ENCODE measurements at places on chromosomes 3 and 15.

- peak; percentile 75 for DNase-seq
These were observed 11.9 kb downstream of the CX3CR1 start for GRCh38 chr3:39267631-39268548.

GRCh38 chr3:150972366-150973071 is at the start of gene CLRN1:
Gene CLRN1 (minus strand): TSS chr3:150972727. CDS start chr3:150972708, 19 bp downstream.
- DNase-seq = no peak

DNA sequence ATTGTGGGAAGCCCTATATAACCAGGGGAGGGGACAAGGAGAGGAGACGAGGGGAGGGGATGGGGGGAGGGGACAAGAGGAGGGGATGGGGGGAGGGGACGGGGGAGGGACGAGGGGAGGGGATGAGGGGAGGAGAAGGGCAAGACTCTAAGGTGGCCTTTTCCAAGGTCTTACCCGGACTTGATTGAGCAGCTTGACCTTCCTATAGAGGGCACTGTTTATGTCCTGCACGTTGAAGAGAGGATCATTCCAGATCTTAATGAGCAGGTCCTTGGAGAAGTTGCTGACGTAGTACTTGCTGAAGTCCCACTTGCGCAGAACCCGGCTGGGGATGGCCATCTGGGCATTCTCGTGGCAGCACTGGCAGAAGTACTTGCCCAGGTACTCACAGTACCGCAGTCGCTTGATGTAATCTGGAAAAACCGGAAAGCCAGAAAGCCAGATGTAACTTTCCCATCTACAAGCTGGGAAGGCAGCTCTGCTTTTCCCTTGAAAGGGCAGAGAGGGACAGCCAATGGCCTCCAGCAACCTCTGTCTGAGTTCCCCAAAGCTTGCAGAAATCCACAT is 55.7 kb downstream of the RUBCN start:
- no peak for DNase-seq

- DNase-seq = no peak
These were observed 785.5 kb upstream of the ARRDC4 start for GRCh38 chr15:97174886-97175540.

DNA sequence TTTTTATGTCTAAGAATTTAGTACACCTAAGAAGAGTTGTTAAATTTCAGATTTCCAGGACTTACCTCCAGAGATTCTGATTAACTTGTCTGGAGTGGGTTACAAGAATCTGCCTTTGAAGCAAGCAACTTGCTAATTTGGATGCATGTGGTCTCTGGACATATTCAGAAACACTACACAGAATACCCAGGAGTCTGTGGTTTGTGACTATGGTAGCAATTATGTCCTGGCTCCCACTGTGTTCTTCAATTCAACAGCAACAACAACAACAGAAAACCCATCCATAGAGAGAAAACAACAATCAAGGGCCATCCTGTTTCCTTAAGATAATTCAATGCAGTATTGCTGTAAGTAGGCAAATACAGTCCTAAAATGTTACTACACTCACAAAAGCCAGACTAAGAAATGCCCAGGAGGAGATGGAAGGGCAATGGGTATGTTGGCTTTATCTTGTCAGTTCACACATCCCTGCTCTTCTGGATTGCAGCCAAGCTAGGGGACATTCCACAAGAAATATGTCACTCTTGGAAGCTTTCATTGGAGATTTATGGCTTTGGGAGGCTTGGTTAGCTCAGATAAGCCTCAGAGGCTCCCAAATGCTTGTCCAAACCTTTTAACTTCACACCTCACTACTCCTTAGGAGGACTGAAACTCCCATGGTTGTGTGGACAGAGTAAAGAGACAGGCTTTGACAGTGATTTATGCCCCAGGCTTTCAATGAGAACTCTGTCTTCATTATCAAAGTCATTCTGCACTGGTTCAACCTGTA is 99.4 kb upstream of the MRPL3 start:
- no peak for DNase-seq

GRCh38 chr3:41565003-41565402 is 365.7 kb downstream of the CTNNB1 start:
- no peak for DNase-seq

- DNase-seq = no peak
These were observed 11.1 kb upstream of the EIF4A2 start for GRCh38 chr3:186772281-186772694.

- no peak for DNase-seq
These were observed 55.4 kb downstream of the CCNL1 start for GRCh38 chr3:157104521-157104920.

DNA sequence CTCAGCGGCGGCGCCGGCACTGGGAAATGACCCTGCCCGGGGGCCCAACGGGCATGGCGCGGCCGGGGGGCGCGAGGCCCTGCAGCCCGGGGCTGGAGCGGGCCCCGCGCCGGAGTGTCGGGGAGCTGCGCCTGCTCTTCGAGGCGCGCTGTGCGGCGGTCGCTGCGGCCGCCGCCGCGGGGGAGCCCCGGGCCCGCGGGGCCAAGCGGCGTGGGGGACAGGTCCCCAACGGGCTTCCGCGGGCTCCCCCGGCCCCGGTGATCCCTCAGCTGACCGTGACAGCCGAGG is 172 bp downstream of the ITPKA start:
- no peak for DNase-seq

DNA sequence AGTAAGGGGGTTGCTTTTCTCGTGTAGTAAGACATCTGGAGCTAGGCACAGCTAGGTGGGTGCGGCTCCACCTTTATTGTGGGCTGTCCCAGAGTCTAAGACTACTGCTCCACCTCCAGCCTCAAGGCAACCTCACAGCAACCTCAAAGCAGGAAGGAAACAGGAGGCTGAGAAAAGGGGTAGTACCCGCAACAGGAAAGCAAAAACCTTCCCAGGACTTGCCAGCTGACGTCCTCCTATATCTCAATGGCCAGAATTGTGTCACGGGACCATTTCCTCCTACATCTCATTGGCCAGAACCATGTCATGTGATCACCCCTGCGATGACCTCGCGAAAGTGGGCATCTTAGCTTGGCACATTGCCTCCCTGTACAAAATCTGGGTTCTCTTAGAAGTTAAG is 4.3 kb upstream of the GPR160 start:
- DNase-seq = no peak

DNA sequence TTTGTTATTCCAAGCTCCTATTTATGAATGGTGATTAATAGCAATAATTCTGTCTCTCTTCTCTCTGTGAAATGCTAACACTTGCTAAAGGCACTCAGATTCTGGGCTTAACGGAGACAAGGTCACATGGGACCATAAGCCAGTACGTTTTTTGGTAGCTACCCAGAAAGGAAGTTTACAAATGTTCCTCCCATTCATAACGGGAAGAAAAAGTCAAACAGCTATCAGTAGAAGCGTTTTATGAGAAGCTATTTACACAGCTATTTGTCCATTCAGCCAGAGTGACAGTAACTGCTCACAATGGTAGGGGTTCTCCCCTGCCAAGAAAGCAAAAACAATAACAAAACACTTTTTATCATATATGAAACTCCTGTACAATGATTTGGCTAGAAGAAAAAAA is 51.5 kb downstream of the ZMAT3 start:
- no peak for DNase-seq

DNA sequence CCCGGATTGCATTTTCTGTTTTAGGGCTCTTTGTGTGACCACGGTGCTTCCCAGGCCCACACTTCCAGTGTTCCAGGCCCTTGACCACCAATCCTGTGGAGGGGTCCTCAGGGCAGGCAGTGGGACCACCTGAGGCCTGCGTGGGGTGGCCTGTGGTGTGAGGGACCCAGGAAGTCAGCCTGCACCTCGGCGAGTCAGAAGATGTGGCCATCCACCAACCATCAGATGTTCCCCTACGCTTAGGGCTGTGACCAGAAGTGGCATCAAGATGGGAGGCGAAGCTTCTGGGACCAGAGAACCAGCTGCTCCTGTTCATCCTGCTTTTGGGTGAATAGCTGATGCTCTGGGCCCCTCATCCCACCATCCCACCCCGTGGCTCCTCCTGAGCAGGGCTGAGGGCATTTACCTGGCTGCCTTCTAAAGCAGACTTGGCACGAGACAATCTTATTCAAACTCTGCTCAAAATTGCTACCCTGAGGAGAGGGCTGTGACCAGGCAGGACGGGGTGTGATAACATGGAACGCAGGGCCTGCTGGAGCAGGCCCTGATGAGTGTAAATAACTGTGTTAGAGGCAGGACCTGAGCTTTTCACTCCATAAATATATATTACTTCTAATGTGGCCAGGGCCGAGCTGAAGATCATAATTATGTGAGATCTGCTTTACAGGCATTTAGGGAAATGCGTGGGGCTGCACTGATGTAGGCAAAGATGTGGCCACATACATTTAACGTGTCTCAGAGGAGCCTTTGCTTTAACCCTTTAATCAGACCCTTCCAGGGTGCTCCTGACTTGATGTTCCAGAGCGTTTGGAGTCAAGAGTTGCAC is 28.8 kb downstream of the SMAD3 start:
- DNase-seq = no peak

DNA sequence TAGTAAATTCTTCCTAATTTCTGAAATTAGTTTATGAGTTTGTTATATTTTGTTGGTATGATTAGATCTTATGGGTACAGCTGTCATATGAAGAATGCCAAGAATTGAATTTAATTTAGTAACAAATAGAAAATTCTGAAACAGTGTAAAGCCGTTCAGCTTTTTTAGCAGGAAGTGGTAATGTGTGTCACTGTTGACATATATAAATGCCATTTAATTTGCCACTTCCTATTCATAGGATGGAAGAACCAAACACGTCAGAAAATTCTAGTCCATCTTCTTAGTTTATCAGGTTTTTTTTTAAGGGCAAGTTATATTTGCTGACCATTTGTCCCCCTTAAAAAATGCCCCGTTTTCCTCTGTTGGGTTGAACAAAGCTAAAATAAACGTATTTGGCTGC is 43.0 kb downstream of the RAB8B start:
- DNase-seq = no peak

DNA sequence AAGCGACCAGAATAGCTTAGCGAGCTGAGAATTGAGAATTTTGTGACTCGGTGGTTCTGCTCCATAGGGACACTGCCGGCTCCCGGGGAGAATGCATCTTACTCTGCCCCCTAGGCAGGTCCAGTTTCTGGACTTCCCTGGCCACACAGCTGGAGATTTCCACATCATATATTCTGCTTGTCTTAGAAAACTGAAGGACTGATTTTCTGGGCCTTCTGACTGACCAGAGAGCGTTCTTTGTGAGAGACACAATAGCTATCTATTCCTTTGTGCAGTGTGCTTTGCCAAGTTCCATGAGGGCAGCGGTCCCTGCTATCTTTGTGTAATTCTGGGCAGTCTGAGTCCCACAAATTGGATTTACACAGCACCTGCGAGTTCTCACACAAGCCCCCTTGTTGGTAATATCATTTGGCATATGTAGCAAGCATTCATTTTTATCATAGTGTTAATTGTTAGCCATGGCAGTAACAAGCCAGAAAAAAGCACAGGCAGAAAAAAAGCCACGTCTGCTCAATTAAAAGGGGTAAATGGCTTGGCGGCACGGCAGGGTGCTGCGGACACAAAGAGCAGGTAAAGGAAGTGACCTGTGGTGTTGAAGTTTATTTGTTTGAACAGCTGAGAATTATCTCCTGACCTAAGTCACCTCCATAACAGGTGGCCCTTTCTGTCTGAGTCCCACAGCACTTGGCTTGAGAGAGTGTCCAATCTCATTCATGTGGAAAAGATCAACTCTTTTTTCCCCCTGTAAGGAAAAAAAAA is 688.7 kb downstream of the TUSC7 start:
- DNase-seq = no peak

- DNase-seq = no peak
These were observed 54.5 kb downstream of the ALDH1A2 start for GRCh38 chr15:58010983-58011382.

GRCh38 chr3:104523136-104523535 is 843.6 kb upstream of the ALCAM start:
- DNase-seq = no peak

DNA sequence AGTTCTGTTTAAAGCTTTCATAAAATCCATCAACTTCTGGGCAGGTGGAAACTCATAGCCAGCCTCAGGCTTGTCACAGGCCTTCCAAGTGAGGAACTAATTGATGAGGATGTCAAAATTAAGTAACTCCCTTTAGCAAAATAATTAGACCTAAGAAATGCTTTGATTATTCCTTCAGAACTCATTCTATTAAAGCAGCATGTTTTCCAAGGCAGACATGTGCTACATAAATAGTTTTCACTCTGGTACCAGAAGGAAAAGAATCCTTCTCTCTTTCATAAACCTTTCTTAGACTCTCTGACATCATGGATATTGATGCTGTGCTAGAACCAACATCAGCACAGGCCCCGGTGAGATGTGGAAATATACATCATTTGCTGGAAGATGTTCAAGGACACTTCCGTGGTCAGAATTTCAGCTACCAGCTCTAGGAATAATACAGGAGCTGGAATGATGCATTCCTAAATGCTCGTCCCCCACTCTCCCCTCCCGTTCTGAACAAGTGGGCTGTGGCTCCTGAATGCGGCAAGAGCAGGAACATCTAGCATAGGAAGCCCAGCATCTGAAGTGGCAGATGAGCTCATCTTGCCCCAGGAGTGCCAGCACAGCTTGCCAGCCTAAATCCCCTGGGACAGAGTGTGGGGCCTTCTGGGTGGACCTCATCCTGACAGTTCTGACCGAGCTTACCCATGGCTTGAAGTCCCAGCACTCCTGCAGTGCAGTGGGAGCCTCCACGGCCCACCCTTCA is 82.4 kb downstream of the WWTR1 start:
- no peak for DNase-seq

GRCh38 chr3:160454995-160455394 is 5.4 kb upstream of the TRIM59 start:
- DNase-seq = no peak

GRCh38 chr3:64228110-64228509 is 2.8 kb upstream of the PRICKLE2 start:
- DNase-seq = no peak

DNA sequence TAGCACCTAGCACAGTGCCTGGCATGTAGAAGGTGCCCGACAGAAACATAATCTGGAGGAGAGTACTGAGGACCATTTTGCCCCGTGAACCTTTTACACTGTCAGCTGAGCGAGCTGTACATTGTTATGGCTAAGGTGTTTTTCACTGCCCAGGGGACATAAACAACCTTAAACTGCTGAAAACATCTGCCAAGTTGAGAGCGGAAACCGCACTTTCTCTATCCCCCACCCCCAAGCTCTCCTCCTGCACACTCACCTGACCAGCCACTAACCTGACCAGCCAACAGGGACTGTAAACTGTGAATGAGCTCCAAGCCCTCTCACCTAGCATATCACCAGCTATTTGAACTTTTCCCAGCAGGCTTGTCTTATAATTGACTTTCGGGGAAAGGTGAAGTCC is 17.6 kb downstream of the RAB43 start:
- no peak for DNase-seq

GRCh38 chr3:7436542-7436941 is 575.6 kb downstream of the GRM7 start:
- DNase-seq = no peak

DNA sequence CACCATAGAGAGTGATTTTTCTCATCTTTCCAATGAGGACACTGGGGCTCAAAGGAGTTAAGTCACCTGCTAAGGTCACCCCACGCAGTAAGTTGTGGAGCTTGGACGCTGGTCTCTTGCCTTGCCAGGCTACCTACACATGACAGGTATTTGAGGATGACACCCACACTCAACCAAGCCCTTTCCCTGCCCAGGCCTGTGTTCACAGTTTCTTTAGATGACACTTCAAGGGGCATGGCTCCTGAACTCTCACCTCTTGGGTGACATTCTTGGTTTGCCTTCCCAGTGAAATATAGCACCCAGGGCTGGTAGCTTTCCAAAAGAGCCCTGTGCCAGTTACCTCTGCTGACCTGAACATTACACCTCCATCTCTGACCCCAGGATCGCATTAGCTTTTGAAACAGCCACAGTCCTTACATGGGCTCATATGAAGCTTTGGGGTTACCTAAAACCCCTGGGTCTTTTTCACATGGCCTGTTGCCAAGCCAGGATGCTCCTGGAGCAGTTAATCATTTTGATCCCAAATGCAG is 148.0 kb downstream of the RPLP1 start:
- DNase-seq = no peak

Measured in activated CD4-positive, alpha-beta T cell treated with anti-CD3 and anti-CD28 coated beads, Interleukin-2, amount 50 U/mL, for 24 hours (primary cell).